ENCODE measurements at places on chromosomes 1 and 21. TPM values are rescaled to one million over a fixed set of nuclear protein-coding genes. Genes with fewer than 3 reads are reported as not detected.

- no peak overlapping the region for H3K4me3 ChIP-seq
- H3K27me3 ChIP-seq: no peaks in the 10 kb centered on the region
- no peak overlapping the region for H3K27ac ChIP-seq
- DNase-seq: no peak
- H3K4me1 ChIP-seq: peaks cover 14% of the 10 kb centered on the region
Observed at GRCh38 chr1:33454646-33455282, 17.7 kb upstream of the ZSCAN20 start.

- no peak for DNase-seq
- no peak overlapping the region for H3K27ac ChIP-seq
- no peak overlapping the region for H3K4me3 ChIP-seq
- H3K4me1 ChIP-seq: peaks cover 10% of the 10 kb centered on the region
Observed at GRCh38 chr1:1596493-1597274, 3.3 kb downstream of the FNDC10 start.

DNA sequence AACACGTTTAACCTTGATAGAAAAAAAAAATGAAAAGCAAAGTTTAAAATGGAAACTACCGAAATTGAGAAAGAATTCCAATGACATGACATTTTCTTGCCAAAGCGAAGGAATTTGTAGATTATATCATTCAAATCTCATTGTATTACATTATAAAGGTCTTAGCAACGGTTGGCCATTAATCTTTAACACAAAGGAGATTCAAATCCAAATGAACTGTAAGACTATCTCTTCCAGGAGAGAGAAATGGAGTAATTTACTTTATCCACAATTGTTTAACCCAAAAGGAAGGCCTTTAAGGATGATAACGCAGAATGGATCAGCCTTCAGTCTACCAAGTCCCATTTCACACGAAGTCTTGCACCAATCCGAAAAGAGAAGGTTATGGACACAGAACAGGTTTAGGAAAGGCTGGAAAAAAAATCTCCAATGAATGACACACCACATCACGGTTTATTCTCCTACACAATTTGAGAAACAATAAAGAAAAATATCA, 1.5 kb downstream of the ENAH start:
- no peaks in the 10 kb centered on the region for H3K27me3 ChIP-seq
- H3K27ac ChIP-seq: peak overlapping the region; percentile 16
- H3K4me3 ChIP-seq: peak overlapping the region; percentile 94
- H3K36me3 ChIP-seq: no peaks in the 10 kb centered on the region
- no peak for DNase-seq

The CAPN8 gene
- total RNA-seq: 0.43 TPM

Measured in ovary (tissue), 10 donors.